DMS53 (cell line): ENCODE measurements at places on chromosomes 16 and 17.
A peak's percentile ranks its signal among the peaks of the same experiment; 100 is the strongest.

GRCh38 chr16:21097151-21097550, 53.5 kb downstream of the DNAH3 start:
- no peak for DNase-seq

DNA sequence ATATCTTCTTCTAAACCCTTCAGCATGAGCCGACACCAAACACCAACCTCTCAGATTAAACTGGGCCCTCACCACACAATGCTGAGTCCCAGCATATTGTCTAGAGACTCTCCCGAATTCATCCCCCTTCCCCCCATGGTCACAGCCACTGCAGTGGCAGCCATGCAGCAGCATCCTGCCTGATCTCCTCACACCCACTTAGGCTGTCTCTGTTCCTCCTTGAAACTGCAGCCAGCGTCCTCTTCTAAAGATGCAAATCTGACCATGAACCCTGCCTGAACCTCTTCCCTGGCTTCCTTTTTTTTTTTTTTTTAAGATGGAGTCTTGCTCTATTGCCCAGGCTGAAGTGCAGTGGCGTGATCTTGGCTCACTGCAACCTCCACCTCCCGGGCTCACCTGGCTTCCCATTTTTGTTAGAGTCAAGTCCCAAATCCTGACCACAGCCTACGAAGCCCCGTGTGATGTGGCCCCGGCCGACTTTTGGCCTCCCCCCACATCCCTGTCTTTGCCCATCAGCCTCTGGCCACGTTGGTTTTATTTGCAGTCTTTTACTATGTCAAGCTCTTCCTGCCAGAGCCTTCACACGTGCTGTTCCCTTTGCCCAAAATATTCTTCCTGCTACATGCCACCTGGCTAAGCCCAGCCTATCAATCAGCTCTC, 2.8 kb downstream of the FA2H start:
- DNase-seq = no peak

GRCh38 chr17:67658265-67658664, 59.5 kb upstream of the NOL11 start:
- DNase-seq = no peak

GRCh38 chr17:50775926-50776325, 8.6 kb upstream of the ANKRD40CL start:
- DNase-seq = no peak

DNA sequence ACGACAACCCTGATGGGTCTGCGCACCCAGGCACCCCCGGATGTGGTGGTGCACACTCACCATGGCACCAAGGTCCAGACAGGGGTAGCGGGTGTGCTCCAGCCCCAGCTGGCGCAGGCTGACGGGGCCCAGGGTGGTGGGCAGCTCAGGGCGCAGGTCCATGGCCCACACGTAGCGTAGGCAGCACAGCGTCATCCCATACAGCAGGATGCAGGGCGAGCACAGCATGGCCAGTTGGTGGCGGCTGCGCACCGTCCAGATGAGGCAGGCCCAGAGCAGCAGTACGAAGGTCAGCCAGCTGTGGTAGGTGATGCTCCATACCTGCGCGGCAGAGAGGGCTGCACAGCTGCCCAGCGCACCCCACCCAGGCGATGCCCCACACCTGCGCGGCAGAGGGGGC, 29.8 kb downstream of the CTU2 start:
- no peak for DNase-seq

GRCh38 chr16:65660390-65660789, 538.5 kb upstream of the CDH11 start:
- no peak for DNase-seq

GRCh38 chr17:42676424-42677011, at the start of gene PLEKHH3:
Gene PLEKHH3, minus strand, starts transcription at chr17:42676994. Its CDS starts 431 bp downstream, at chr17:42676563.
- DNase-seq = no peak

- DNase-seq = no peak
These were observed 31.0 kb upstream of the BHLHA9 start for GRCh38 chr17:1239210-1239609.

- peak; percentile 42 for DNase-seq
These were observed 163.3 kb upstream of the GSE1 start for GRCh38 chr16:85449885-85450245.

- DNase-seq = no peak
These were observed 43.4 kb downstream of the METRNL start for GRCh38 chr17:83122834-83123233.

DNA sequence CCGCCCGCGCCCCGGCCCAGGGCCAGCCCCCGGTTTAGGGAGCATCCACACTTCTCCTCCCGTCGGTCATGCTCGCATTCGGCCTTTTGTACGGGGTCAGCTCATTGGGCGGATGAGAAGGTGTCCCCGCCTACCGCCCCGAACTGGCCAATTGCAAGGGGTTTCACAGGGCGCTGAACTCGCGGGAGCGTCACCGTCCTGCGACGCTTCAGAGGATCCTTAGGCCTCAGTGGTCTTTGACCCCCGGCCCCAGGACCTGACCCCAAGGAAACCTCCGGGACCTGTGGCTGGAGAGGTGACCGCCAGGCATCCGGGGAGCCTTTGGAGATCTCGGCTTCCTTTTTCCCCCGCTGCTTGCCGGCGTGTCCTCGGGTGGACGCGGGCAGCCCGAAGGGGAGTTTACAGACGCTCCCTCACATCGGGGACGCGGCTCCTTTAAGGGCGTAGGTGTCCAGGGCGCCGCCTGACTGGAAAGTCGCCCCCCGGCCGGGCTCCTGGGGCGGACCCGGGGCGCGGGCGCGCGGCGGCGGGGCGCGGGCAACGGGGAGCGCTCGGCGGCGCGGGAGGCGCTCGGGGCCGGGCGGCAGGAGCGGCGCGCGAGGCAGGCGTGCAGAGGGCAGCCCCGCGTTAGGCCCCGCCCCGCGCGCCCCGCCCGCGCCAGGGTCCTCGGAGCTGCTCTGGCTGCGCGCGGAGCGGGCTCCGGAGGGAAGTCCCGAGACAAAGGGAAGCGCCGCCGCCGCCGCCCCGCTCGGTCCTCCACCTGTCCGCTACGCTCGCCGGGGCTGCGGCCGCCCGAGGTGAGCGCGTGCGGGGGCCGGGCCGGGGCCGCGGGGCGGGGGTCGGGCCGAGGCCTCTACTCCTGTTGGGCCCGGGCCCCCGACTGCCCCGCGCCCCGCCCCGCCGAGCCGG, at the start of gene UBE2I:
UBE2I (plus strand) TSS at position 660 of the 909 bp plus-strand sequence. CDS start 4,395 bp downstream, outside the sequence.
- DNase-seq = peak; percentile 96

DNA sequence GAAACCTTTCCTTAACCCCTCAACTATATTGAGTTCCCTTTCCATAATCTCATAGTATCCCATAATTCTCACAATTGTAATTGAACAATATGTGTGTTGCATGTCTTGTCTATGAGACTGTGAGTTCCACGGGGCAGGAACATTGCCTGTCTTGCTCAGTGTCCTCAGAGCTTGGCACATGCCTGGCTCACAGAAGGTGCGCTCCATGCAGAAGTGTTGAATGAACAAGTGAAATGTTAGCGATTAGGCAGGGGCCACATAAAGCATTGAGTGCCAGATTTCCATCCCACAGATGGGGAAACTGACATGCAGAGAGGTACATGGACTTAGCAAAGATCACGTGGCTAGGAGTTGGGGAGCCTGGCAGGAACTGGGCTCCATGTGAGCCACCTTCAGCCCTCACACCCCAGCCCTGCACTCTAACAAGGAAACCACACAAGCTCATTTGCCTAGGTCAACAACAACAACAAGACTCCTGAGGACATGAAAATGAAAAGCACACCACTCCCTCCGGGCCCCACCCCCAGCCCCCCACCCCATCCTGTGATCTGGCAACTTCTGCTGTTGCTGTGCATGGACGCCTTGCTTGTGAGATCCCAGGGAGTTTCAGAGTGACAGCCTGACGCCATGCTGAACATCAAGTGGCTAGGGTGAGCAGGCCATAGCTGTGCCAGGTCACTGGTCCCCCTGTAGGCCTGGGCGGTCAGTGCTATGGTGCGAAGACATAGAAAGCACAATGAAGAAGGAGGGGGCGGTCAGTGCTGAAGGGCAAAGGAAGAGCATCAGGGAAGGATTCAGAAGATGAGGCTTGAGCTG, 5.0 kb downstream of the PIK3R5 start:
- no peak for DNase-seq

DNA sequence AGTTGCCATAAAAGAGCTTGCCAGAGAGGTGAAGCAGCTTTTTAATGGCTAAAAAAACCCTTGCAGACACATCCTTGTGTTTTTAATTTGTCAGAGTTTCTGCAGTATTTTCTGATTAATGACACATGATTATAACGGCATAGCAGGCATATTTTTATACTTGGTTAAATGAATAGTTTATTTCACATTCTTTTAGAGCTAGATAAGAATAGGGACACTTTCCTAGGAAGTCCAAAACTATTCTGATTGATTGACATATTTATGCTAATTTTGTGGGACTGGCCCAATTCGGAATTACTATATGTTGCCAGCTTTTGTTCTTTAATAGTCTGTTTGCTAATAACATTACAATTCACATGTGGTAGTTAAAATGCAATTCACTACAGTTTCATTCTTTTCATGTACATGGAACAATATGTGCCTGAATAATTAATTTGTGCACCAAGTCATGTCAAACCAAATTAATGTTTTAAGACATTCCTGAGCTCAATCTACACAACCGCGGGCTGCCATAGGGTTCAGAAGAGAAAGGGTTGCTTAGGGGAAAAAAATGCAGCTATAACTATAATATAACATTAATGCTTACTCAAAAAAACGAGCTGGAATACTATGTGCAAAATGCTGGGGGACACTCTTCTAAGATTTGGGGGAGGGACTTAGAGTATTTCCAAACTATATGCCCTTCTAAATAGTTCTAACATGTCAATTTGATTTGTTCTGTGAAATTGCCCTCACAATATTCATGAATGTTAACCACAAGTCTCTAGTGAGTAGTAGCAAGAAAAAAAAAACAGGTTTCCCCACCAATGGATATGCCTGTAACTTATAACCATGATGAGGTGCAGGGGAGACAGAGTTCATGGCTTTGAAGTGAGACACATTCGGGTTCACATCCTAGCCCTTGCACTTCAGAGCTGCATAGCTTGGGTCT, 305.4 kb downstream of the CEP112 start:
- DNase-seq = no peak

DNA sequence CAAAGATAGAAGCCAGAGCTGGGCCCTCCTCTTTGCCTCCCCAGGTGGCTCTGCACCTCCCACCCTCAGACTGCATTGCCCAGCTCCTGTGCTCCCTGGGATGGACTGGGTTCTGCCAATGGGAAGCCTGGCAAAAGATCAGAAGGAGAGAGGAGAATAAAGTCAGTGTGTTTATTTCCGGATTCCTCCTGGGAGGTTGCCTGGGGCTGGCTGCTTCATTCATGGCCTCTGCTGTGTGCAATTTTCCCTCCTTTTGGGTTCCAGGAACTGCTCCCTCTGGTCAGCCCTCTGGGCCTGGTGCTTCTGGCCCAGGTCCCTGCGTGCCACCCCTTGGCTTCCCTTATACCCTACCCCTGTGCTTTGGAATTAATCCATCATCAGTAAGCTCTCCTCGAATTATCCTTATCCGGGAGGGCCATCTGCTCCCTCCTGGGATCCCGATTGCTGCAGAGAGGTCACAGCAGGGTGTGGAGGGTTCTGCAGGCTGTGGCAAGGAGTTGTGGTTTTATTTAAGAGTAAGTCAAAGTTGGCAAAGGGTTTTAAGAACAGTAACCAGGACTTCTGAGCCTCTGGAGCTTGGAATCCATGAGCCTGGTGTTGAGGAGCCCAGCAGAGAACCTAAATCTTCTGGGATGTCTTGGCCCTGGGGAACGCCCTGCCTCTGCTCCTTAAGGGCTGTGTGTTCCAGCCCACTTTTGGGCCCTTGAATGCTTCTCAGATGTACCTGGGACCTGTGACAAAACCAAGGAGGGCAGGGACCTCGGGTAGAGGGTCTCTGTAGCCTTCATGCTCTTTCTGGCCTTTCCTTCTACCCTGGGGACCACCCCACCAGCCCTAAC, 8.2 kb upstream of the MMP2 start:
- no peak for DNase-seq

GRCh38 chr17:77571155-77571981, 387.1 kb upstream of the TNRC6C start:
- DNase-seq = no peak

- DNase-seq = no peak
These were observed 9.2 kb upstream of the TSPOAP1 start for GRCh38 chr17:58337600-58338453.
